ENCODE measurements at places on chromosomes 12 and 14.

GRCh38 chr14:95707327-95707726 lies 6.6 kb downstream of the TCL1A start:
- DNase-seq = no peak

GRCh38 chr12:28489246-28489645 lies 299.0 kb downstream of the CCDC91 start:
- DNase-seq = no peak

DNA sequence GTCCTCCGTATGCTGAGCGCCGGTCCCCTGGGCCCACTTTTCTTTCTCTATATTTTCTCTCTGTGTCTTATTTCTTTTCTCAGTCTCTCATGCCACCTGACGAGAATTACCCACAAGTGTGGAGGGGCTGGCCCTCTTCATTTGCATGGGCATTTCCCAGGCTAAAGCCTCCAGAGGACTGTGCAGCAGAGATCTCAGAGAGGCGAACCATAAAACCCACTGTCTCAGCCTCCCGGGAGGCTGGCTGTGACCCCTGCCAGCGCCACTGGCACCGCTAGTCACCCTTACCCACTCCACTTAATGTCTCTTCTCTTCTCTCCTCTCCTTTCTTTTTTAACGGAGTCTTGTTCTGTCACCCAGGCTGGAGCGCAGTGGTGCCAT lies 7.1 kb upstream of the SERPINA9 start:
- DNase-seq = no peak

DNA sequence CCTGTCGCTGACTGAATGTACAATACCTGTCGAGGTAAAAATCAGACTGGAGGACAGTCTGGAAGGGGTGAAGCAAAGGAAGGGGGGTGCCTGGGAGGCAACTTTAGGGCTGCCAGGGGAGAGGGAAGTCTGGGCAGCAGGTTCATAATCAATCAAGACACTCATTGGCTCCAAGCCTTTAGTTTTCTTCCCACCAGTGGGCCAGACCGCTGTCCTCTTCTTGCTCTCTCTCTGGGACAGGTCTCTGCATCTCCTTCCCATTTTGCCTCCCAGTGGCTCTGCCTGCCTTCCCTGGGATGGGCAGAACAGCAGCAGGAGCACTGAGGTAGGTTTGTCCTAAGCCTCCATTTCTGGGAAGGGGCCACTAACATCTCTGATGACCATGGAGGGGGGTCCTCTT lies 206.5 kb downstream of the TTC8 start:
- no peak for DNase-seq

DNA sequence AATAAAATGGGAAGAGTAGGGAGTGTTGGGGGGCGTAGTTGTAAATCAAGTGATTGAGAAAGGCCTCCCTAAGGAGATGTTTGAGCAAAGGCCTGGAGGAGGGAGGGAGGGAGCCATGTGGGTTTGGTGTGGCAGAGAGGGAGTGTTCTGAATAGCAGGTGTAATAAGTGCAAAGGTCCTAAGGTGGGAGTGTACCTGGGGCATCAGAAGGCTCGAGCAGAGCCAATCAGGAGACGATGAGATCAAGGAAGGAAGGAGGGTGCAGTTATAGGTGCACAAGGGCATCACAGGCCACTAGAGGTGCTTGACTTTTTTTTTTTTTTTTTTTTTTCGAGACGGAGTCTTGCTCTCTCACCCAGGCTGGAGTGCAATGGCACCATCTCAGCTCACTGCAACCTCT lies 77.9 kb upstream of the PLXNC1 start:
- DNase-seq = no peak

DNA sequence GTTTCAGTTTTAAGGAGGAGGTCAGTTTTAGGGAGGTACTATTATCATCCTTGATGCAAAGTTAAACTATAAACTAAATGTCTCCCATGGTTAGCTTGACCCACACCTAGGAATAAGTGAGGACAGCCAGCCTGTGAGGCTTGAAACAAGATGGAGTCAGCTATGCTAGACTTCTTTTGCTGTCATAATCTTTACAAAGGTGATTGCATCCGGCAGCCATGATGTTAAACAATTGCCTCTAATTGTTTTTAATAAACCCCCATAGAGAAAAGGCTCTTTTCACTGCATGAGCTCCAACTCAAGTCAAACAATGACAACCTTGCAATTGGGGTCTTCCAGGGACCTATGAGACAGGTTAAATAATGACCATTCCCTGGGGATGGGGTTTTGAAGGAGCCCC lies 45.7 kb upstream of the EEA1 start:
- no peak for DNase-seq

DNA sequence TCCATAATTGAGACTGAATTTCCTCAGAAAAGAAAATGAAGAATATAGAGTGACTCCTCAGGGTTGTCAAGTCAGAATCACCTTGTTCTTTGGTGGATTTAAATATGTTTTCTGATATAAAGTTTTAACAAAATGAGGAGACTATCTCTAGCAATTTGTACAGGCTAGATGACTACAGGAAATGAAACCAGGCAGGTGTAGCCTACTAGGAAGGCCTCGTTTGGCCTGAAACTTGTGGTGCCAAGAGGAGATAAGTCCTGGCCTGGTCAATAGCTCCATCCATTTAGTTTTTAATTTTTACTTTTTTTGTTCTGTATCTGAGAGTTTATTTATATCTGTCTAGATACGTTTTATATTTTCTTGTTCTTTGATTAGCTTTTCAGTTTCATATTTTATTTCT lies 41.5 kb downstream of the SNAPC1 start:
- no peak for DNase-seq

- no peak for DNase-seq
Observed at GRCh38 chr14:97688631-97689336, 891.6 kb downstream of the VRK1 start.

DNA sequence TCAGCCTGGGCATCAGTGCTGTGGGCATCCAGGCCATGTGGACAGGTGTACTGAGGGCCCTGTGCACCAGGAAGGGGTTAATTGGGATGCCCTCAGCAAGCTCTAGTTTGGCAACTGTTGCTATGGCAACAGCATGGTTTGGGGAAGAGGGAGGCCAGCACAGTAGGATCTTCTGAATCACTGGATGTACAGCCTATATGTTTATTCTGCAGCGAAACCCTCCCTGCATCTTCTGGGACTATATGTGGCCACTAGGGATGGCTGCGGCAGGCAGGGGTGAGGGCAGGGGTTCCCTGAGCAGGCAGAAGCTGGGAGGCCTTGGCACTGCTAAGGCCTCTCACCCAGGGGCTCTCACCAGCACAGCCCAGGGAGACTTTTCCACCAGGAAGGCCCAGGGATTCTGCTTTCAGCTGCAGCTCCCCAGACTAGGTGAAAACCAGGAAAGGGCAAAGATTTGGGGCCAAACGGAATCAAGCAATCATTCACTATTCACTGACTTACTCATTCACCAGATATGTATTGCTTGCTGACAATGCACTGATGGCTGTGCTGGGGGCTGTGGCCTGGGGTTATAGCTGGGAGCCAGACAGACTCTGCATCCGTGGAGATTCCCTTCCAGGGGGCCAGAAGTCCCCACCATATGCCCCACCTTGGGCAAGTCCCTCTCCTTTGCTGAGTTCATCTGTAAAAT lies 42.8 kb downstream of the IRF2BPL start:
- DNase-seq = no peak

GRCh38 chr12:93072340-93072739 lies 143.2 kb upstream of the EEA1 start:
- DNase-seq = no peak

DNA sequence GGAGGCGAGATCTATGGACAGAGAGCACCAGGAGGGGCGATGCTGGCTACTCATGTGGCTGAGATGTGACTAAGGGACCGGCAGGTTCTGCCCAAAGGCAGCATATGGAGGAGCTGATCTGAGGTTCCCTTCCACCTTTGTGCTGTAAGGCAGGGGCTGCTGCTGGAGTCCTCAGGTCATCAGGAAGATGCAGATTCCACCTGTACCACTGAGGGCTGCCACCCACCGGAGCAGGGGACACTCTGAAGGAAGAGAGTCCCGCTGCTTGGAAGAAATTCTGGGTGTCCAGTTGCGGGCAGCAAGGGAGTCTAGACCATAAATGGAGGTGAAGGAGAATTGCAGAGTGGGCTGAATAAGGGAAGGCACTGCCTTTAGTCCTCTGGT lies 55.3 kb downstream of the PLEKHG3 start:
- no peak for DNase-seq

- no peak for DNase-seq
Observed at GRCh38 chr12:30679241-30679640, 16.4 kb downstream of the IPO8 start.

DNA sequence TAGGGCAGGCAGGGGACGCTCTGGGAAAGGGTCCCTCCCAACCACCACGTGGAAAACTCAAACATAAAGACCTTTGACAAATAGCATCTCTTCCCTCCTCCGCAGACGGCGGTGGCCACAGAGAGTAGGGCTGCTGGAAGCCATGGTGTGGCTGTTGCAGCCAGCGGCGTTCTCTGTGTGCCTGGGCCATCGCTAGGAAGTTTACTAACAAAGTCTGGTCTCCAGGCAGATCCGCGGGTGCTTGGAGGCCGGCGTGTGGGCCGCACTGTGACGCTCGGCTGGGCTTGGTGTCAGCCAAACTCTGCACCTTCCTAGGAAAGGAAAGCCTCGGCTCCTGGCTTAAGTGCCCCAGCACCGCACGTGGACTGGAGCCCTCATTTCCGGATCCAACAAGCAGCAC lies 65.6 kb downstream of the CCDC88C start:
- DNase-seq = no peak

DNA sequence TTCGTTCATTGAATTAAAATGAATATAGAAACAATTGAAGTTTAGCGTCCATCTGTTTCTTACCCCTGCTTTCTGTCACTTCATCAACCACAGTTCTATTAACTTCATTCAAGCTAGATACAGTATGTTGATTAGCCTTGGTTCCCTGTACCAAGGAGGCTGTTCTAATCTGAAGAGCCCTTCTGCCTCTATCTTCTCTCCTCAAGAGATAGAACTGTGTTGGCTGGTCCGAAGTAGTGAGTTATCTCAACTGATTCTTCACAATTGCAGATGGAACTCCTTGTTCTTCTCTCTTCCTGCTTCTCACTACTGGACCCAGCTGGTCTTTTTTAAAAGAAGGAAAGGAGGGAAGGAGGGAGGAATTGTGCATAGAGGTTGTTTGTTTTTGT lies 82.1 kb upstream of the TRAF3 start:
- DNase-seq = no peak

DNA sequence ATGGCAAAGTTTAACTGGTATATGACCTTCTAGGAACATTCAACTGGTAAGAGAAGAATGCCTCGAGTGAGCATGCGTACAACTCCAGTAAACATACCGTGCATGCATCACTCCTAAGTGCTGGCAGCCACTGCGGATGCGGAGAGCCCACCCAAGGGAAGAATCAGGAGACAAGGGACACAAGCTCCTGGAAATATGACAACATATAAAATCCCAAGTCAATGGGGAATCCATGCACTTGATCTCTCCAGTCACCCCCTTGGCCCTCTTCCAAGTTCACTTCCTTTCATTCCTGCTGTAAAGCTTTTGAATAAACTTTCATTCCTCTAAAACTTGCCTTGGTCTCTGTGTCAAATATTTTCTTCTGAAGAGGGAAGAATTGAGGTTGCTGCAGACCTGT lies 168.7 kb upstream of the TMCC3 start:
- DNase-seq = no peak

DNA sequence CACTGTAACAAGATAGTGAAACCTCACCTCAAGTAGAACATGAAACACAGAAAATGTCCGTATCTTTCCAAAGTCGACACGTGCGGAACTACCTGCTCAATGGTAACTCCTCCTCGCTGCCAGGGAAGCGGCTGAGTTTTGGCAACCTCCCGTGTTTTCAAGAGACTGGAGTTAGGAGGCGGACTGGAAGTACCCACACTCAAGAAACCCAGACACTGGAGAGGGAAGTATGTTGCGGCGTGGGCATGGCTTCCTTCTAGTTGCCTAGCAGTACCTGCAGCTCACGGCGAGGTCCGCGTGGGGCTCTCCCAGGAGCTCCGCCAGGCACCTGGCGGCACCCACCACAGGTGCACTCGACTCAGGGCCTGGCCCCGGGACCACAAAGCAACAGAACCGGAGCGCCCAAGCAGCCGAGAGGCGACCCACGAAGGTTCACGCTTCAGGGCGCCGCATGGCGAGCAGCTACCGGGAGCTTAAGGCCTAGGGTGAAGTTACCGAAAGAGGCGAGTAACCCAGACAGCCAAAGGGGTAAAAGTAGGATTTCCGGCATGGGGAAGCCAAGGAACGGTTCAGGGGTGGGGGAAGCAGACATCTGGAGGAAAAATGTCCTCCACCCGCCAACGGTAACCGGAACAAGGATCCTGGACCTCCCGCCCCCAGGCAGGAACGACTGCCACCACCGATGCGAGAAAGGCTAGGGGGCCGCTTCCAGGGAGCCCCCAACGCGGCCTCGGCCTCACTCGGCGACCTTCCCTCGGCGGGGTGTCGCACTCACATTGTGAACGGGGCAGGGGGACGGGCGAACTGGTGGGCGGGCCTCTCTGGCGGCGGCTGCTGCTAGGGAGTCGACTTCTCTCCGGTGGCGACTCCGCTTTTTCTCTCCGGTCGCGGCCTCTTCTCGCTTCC lies 608 bp downstream of the PTGES3 start:
- DNase-seq = peak; percentile 81

DNA sequence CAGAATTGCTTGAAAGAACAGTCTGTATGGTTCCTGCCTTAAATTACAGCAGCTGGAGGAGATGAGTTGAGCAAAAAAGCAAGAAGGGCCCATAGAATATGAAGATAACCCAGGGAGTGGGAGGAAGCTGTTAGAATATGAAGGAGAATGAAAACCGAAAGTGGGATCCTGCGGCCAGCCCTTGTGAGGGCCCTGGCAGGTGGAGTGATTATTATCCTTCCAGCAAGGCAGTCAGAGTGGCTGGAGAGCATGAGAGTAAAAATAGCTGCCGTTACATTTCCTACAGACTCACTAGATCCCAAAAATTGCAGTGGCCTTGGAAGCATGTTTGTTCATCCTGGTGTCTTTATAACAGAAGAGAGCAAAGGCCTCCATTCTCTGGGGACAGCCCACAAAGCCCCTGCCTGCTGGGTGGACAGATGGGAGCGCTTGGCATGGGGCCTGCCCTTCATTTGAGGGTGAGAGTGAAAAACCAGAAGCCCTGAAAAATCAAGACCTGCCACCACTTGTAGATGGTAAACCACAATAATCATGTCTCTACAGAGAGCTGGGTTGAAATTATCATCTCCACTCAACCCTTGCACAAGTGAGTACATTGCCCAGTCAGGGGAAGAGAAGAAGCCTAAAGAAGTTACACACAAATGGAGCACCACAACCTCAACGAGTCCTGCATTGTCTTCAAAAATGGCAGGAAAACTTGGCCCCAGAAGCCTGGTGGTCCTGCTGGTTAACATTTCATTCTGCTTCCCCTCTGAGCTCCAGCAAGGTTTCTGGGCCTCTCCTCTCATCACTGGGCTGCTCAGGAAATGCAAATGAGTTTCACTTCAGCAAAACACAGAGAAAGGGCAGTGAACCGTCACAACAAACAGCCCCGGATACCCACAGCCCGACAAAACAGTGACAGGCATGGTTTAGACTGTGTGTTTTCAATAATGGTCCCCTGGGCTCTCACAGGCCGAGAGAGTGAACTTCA lies 20.5 kb downstream of the ZDHHC22 start:
- no peak for DNase-seq

- peak; percentile 83 for DNase-seq
Observed at GRCh38 chr12:111438481-111438880, 32.8 kb downstream of the SH2B3 start.

Data from naive thymus-derived CD8-positive, alpha-beta T cell (primary cell).